Spinal cord (tissue), 10 donors: ENCODE measurements at places on chromosomes 13 and 19.
A peak's percentile ranks its signal among the peaks of the same experiment; 100 is the strongest.

DNA sequence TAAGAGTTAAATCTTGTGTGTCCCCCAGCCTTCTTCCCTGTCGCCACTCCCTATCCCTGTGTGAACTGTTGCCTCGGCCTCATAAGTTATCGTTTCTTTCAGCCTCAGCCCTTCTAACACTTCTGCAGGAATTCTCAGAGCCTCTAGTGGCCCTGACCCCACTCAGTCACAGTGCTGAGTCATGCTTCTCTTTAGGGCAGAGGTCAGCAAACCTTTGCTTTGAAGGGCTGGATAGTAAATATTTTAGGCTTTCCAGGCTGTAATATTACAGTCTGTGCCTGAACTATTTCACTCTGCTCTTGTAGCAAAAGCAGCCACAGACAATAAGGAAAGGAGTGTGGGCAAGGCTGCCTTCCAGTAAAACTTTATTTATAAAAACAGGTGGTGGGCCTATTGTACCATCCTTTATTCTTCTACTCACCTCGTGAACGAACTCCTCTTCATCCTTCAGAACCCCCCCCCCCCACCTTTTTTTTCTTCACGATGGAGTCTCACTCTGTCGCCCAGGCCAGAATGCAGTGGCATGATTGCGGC, 22.1 kb downstream of the MYO9B start:
- no peak for DNase-seq

DNA sequence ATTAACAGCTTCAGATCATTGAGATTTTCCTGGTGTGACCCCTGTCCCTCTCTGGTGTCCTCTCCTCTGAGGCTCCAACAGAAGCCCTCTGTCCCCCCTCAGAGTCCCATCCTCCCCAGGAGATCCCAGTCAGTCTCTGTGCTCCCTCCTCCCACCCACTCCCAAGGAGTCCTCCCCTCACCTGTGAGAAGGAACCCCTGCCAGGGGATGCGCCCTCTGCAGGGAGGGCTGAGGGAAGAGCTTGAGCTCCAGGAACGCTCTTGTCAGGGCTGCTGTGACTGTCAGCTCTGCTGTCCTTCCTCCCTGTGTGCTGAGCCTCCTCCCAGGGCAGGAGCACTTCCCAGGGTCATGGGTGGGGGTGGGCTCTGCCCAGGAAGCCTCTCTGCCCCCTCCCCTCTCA, 33.2 kb downstream of the CEACAM8 start:
- no peak for DNase-seq

- peak; percentile 67 for DNase-seq
Observed at GRCh38 chr13:97849305-97849704, 104.2 kb upstream of the IPO5 start.

GRCh38 chr13:22018836-22019210, 347.9 kb downstream of the FGF9 start:
- DNase-seq, result no peak

- no peak for DNase-seq
Observed at GRCh38 chr13:113638173-113638746, 19.7 kb downstream of the ATP4B start.
